Right lung (tissue), 10 donors: ENCODE measurements at places on chromosomes 3 and 15. TPM values are rescaled to one million over a fixed set of nuclear protein-coding genes. Genes with fewer than 3 reads are reported as not detected.

GRCh38 chr3:116920826-116921610 lies 211.4 kb downstream of the TUSC7 start:
- DNase-seq = no peak

- DNase-seq = no peak
Observed at GRCh38 chr15:70033109-70033508, 64.6 kb downstream of the TLE3 start.

DNA sequence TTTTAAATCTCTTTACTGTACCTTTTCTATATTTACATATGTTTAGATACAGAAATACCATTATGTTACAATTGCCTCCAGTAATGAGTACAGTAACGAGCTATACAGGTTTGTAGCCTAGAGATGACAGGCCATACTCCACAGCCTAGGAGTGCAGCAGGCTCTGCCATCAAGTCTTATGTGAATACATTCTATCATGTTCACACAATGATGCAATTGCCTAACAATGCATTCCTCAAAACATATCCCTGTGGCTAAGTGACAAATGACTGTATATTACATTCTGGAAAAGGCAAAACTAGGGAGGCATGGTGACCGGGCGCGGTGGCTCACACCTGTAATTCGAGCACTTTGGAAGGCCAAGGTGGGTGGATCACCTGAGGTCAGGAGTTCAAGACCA lies 192.4 kb upstream of the IGF1R start:
- no peak for DNase-seq

GRCh38 chr3:149231871-149232270 lies 10.2 kb upstream of the CP start:
- DNase-seq = no peak

- DNase-seq = no peak
Observed at GRCh38 chr15:31039961-31040360, 48.5 kb upstream of the MTMR10 start.

DNA sequence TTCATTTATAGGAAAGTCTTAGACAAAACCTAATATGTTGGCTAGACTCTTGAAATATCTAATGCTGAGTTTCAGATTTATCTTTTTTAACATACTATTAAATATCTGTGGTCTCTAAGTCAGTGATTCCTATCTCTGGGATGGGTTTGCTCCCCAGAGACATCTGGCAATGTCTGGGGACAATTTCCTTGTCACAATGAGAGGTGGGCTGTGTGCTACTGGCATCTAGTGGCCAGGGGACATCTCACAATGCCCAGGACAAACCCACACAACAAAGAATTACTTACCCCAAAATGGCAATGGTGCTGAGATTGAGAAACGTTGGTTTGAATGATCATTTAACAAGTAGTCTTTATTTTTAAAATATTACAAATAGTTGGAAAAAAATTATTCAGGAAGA lies 602.1 kb downstream of the MAGI1 start:
- no peak for DNase-seq

- DNase-seq = no peak
Observed at GRCh38 chr3:126937973-126938372, 44.9 kb upstream of the PLXNA1 start.

DNA sequence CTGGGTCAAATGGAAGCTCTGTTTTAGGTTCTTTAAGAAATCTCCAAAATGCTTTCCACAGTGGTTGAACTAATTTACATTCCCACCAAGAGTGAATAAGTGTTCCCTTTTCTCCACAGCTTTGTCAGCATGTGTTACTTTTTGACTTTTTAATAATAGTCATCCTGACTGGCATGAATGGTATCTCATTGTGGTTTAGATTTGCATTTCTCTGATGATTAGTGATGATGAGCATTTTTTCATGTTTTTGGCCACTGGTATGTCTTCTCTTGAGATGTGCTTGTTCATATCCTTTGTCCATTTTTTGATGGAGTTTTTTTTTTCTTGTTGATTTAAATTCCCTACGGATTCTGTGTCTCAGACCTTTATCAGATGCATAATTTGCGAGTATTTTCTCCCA lies 745.0 kb upstream of the BCHE start:
- DNase-seq = no peak

GRCh38 chr15:79948761-79949160 lies 22.2 kb downstream of the BCL2A1 start:
- DNase-seq = no peak

DNA sequence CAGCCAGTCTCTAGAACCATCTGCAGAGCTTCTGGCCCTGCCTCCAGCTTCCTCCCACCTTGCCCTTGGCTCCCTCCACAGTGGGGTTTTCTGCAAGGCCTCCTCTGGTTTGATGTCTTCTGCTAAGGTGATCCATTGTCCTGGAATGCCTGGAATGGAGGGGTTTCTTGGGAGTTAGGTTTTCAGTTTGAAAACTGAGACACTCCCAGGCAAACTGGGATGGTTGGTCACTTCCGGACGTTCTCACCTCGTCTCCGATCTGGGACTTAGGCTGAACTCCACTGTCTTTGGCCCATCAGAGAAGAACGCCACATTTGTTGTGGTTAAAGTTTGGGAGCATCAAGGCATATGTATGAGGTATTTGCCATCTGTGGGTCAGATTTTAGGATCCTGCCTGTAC lies 77.4 kb upstream of the KLHL25 start:
- DNase-seq = no peak

DNA sequence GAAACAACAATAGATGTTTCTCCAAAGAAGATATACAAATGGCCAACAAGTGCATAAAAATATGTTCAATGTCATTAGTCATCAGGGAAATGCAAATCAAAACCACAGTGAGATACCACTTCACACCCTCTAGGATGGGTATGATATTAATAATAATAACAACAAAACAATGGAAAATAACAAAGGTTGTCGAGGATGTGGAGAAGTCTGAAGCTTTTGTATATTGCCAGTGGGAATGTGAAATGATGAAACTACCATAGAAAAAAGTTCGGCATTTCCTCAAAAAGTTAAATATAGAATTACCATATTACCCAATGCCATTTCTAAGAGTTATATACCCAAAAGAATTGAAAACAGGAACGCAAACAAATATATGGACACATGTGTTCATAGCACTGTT lies 10.8 kb downstream of the BHLHE40 start:
- no peak for DNase-seq

DNA sequence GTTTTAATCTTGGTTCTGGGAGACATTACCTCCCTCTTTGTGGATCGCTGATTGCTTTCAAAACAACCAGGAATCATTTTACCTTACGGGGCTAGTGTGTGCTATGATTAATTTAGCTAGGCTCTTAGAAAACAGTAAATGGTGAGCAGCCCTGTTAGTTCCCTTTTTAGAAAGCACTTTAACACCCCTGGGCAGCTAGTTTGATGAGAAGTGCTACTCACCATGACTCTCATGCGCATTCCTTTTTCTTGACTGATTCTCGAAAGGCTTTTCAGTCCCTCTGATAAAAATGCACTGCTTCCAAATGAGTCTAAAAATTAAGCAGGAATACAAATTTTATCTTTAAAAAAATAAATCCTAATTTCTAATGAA lies 75.3 kb upstream of the LEKR1 start:
- no peak for DNase-seq

DNA sequence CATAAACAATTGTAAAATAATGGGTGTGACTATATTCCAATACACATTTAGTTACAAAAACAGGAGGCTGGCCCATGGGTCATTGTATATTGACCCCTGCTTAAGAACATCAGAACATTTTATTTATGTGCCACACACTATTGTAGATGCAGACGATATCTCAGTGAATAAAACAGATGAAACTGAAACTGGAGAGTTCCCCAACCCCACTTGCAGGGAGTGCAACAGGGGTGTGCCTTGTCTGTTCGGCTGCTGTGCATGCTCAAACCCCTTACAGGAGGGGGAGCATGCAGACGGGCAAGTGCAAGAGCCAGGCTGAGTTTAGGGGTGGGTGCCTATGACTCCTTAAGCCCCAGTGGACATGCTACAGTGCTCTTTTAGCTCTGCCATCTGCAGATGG lies 509.6 kb downstream of the IGSF11 start:
- no peak for DNase-seq

GRCh38 chr3:188154014-188154808 lies at the start of gene LPP:
TSS of gene LPP (plus strand) at chr3:188154157. CDS start at chr3:188406121, 251,964 bp downstream.
- DNase-seq = peak; percentile 78

- DNase-seq = no peak
Observed at GRCh38 chr3:140767566-140767965, 89.7 kb downstream of the TRIM42 start.

- peak; percentile 50 for DNase-seq
Observed at GRCh38 chr3:151971814-151972579, 98.6 kb downstream of the SUCNR1 start.

- no peak for DNase-seq
Observed at GRCh38 chr15:59936741-59937140, 67.4 kb upstream of the FOXB1 start.

DNA sequence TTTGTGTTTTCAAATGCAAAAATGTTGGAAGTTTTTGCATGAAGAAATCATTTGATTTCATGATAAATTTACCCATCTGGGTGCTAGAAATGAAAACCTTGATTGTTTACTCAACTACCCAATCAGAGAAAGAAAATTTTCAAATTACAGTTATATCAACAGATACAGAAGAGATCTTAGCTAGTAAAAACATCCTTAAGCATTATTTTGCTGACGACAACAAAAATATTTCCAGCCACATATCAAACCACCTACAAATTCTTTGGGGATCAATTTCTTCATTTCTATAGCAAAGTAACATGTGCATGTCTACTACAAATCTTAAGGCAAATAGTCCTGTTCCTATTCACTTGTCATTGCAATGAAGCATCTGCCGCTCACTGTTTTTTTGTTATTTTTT lies 530.3 kb downstream of the ZIC1 start:
- no peak for DNase-seq

- DNase-seq = no peak
Observed at GRCh38 chr3:69699183-69699582, 40.1 kb upstream of the MITF start.

DNA sequence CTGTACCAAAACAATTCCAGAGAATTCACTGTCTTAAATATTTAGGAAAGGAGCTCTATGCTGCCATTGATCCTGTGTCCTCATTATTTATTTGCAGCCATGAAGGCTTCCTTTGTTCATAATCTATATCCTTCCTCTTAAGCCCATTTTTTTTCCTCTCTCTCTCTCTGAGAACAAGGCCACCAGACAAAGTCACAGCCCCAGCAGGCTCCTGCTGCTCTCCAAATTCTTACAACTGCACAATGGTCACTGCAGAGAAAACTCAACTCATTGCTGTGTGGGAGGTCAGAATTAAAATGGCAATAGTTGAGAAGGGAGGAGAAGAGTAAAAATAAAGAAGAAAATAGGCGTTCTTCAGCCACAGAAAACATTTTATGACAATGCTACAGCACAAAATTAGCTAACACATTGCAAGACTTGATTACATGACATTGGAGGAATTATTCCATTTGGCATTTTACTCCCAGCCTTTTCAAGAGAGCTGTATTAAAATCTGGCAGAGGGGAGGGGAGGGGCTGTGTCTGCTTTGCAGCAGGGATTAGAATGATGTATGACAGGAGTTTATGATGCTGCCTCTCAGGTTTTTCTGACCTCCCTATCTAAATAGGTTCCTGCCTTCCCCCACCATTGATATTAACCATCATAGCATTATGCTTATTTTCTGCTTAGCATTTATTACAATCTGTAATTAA lies 399.7 kb upstream of the THBS1 start:
- peak; percentile 18 for DNase-seq

DNA sequence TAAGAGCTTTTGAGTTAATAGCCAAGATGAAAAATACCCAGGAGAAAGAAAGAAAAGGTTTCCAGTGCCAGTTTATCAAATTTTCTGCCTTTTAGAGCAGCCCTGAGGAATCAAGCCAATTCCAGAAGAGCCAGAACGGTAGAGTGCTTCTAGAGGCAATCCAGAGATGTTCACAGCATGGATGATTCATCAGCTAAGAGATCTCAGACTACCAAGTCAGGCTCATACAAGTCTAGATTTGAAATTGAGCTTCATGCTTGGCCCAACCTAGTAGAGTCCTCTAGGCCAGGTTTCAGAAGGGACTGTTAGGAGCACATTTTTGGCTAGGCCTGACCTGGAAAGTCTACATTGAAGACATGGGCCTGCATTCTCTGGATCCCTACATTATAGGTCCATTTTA lies 15.5 kb downstream of the WDR48 start:
- DNase-seq = no peak

DNA sequence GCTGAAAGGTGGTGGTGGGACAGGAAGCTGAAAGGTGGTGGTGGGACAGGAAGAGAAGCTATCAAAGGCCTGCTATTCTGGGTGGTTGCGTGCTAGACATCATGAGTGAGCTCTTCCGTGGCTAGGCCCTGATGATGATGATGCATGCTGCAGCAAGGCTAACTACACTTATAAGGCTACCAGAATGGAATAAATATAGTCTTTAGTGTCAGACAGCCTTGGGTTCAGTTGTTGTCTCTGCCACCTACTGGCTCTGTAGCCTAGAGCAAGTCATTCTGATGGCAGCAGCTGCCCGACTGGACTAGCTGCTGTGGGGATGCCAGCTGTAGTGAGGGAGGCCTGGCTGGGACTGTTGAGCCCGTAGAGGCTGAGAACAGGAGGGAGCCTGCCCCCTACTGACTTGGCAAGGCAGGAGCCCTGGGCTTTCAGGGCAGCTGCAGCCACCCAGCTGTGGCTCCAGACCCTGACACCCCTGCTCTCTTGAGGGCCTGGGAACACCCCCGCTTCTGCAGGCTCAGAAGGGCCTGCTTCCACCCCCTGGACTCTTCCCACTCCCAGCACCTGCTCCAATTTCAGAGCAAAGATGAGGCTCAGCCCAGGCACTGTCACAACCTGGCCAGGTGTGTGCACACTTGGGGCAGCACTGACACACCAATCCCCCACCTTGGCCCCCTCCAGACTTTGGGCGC lies 21.4 kb upstream of the ZBED2 start:
- no peak for DNase-seq

DNA sequence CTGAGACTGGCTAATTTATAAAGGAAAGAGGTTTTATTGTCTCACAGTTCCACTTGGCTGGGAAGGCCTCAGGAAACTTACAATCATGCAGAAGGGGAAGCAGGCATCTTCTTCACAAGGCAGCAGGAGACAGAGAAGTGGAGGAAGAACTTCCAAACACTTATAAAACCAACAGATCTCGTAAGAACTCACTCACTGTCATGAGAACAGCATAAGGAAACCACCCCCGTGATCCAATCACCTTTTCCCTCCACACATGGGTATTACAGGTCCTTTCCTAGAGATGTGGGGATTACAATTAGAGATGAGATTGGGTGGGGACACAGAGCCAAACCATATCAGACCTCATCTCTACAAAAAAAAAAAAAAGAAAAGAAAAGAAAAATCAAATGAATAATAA lies 25.7 kb downstream of the CGGBP1 start:
- no peak for DNase-seq

- no peak for DNase-seq
Observed at GRCh38 chr15:29086001-29086400, 183.6 kb downstream of the NSMCE3 start.

Gene TGM5
- not detected for polyA plus RNA-seq

Gene SMCO1
- polyA plus RNA-seq = 0.06 TPM

Gene CD276
- 138 TPM for polyA plus RNA-seq

Gene GLDN
- 0.20 TPM for polyA plus RNA-seq

Gene SGO1
- polyA plus RNA-seq = 4.9 TPM

Gene PRR20G
- polyA plus RNA-seq = not detected

Gene INKA1
- 17.0 TPM for polyA plus RNA-seq

Gene FBLN2
- 33.4 TPM for polyA plus RNA-seq

Gene DAZL
- polyA plus RNA-seq = not detected

Gene DLEC1
- 7.5 TPM for polyA plus RNA-seq

Gene SCAANT1
- polyA plus RNA-seq = 1.4 TPM
